ENCODE measurements at places on chromosomes 16 and 17.

DNA sequence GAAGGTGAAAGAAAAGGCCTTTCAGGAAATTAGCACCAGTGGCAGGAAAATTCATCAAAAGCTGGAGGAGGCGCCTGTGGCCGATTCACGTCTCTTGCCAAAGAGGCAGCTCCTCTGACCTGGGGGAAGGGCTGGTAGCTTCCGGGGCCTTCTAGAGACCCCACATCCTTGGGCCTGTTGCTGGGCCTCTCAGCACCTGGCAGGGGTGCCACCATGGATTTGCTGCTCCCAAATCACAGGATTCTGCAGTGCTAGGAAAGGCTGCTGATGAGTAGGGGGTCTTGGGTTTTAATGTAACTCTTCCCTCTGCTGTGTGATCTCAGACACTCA, 11.6 kb upstream of the CBFB start:
- H3K4me1 ChIP-seq: peaks cover 18% of the 10 kb centered on the region
- DNase-seq: no peak
- no peaks in the 10 kb centered on the region for H3K27me3 ChIP-seq
- no peaks in the 10 kb centered on the region for H3K36me3 ChIP-seq
- H3K27ac ChIP-seq: no peak overlapping the region
- H3K4me3 ChIP-seq: no peak overlapping the region

- H3K27me3 ChIP-seq: peaks cover 4% of the 10 kb centered on the region
- peak overlapping the region; percentile 36 for H3K27ac ChIP-seq
- H3K4me3 ChIP-seq: peak overlapping the region; percentile 48
- H3K36me3 ChIP-seq: no peaks in the 10 kb centered on the region
Measured at GRCh38 chr16:73233329-73233765, 185.4 kb upstream of the ZFHX3 start.

GRCh38 chr16:6068063-6068462, 970.5 kb upstream of the EEF2KMT start:
- H3K36me3 ChIP-seq: no peaks in the 10 kb centered on the region
- H3K27me3 ChIP-seq: no peaks in the 10 kb centered on the region
- H3K27ac ChIP-seq: no peak overlapping the region
- H3K4me1 ChIP-seq: no peaks in the 10 kb centered on the region
- DNase-seq: no peak

DNA sequence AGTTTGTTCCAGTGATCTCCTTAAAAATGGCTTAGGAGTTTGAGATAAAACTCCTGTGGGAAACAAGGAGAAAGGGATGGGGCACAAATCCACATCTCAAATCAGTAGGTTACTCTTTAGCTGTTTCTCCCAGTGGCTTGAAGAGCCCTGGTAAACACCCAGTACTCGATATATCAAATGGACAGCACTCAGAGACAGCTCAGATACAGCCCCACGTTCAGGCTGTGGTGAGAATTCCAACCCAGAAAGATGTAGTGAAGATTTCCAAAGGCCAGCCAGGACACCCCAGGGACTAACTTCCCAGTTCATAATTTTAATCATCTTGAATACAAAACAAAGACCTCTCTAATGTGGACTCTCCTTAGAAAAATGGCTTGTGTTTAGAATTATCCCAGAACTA, 6.4 kb upstream of the VEZF1 start:
- DNase-seq: no peak
- no peaks in the 10 kb centered on the region for H3K27me3 ChIP-seq
- H3K36me3 ChIP-seq: peaks cover 5% of the 10 kb centered on the region
- H3K27ac ChIP-seq: peak overlapping the region; percentile 8

DNA sequence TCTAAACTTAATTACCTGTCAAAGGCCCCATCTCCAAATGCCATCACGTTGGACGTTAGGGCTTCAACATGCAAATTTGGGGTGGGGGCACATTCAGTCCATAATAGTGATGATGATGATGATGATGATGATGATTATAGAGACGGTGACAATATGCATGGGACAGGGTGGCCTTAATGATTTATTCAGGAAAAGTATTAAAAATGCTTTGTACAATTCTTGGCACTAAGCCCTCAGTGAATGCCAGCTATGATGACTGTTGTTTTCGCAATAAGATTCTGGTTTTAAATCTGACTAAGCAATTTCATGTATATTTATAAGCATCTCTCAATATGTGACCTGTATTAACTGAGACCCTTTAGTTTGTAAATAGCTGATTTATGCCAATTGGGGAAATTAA, 106.3 kb downstream of the C16orf95 start:
- H3K4me3 ChIP-seq: no peak overlapping the region
- no peaks in the 10 kb centered on the region for H3K36me3 ChIP-seq
- no peak overlapping the region for H3K27ac ChIP-seq

DNA sequence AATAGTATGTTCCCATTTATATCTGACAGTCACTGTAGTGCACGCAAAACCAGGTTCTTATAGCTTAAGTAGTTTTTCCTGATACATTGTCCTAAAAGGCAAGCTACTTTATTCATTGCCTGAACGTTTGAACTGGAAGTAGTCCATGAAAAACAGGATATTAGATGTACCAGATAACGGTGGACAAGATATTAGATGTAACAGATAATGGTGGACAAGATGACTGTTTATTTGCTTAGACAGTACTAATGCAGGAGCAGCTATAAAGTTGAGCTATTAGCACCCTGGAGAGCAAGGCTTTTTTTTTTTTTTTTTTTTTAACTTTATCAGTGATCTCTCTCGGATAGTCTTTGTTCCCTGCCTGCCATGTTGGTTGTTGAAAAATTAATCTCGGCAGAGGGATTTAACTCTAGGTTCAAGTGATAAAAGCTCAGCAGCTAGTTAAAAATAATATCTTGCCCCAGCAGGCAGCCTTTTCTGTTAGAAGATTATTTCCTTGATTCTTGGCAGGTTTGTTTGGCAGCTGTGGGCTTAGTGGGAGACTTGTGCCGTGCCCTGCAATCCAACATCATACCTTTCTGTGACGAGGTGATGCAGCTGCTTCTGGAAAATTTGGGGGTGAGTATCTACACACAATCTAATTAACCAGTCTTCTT, 17.3 kb upstream of the TBKBP1 start:
- H3K4me1 ChIP-seq: no peaks in the 10 kb centered on the region
- H3K4me3 ChIP-seq: no peak overlapping the region
- H3K27me3 ChIP-seq: no peaks in the 10 kb centered on the region
- no peak overlapping the region for H3K27ac ChIP-seq
- H3K36me3 ChIP-seq: peaks cover 84% of the 10 kb centered on the region
- DNase-seq: no peak

DNA sequence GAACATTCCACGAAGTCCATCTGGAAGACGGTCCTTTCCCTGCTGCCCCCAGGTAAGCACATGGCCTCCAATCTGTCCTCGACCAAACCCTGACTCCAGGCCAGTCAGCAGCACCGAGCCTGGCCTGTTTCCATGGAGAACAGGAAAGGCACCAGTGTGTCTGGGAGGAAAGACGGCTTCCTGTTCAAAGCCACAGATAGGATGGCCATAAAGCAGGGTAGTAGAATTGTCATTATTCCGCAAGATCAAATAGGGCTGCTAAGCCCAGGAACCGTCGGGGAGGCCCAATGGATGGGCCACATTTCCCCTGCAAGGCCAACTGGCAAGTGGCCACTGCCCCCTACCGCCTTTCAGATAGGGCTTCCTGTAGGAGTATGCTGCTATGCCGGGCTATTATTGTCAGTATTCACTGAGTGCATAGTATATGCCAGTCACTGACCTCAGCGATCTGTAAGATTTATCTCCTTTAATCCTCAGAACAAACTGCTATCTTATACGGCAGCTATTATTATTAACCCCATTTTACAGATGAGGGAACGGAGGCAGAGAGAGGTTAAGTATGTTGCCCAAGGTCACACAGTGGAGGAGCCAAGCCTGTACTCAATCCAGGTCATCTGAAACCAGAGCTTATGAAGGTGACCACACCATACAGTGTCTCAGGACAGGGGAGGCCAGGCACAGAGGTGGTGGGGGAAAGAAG, 23.0 kb upstream of the PLCG2 start:
- no peaks in the 10 kb centered on the region for H3K27me3 ChIP-seq
- no peak for DNase-seq
- peaks cover 6% of the 10 kb centered on the region for H3K4me1 ChIP-seq
- H3K27ac ChIP-seq: no peak overlapping the region
- no peak overlapping the region for H3K4me3 ChIP-seq
- H3K36me3 ChIP-seq: no peaks in the 10 kb centered on the region

DNA sequence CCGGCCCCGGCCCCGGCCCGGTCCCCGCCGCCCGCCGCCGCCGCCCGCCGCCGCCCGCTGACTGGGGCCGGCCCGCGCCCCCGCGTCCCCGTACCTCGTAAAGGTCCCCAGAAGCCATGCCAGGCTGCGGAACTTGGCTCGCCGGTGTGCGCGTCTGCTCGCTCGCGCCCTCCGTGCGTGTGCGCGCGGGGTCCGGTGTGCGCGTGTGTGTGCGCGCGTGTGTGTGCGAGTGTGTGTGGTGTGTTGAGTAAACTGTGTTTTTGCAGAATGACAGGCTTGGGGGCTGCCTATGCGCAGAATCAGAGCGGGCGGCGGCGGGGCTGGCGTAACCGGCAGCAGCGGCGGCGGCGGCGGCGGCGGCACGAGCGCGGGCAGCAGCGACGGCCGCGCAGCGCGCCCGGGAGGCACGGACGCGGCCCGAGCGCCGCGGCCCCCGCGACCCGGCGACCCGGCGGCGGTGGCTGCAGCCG, 307 bp downstream of the CDYL2 start:
- H3K36me3 ChIP-seq: no peaks in the 10 kb centered on the region
- H3K4me1 ChIP-seq: peaks cover 5% of the 10 kb centered on the region

GRCh38 chr17:79114458-79115301, 40.1 kb downstream of the ENGASE start:
- H3K27ac ChIP-seq: no peak overlapping the region
- H3K36me3 ChIP-seq: peaks cover 51% of the 10 kb centered on the region
- DNase-seq: peak; percentile 80
- H3K4me3 ChIP-seq: no peak overlapping the region

DNA sequence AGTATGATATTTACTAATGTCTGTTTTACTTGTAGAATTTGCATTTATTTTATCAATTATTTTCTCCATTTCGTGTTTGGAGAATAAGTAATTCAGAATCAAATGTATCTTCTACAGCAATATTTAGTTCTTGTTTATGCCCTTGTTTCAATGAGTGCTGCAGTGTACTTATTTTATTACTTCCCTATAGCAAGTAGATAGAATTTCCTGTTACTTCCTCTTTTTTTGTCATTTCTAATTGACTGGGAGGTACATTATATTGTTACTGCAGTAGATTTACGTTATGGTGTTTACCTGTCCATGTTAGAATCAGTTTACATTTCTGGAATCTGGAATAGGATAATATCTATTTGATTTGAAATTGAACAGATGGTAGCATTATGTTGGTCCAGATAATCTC, 71.2 kb downstream of the OMG start:
- H3K27me3 ChIP-seq: no peaks in the 10 kb centered on the region
- H3K4me3 ChIP-seq: no peak overlapping the region
- no peaks in the 10 kb centered on the region for H3K4me1 ChIP-seq
- no peak overlapping the region for H3K27ac ChIP-seq
- peaks cover 2% of the 10 kb centered on the region for H3K36me3 ChIP-seq
- DNase-seq: no peak

DNA sequence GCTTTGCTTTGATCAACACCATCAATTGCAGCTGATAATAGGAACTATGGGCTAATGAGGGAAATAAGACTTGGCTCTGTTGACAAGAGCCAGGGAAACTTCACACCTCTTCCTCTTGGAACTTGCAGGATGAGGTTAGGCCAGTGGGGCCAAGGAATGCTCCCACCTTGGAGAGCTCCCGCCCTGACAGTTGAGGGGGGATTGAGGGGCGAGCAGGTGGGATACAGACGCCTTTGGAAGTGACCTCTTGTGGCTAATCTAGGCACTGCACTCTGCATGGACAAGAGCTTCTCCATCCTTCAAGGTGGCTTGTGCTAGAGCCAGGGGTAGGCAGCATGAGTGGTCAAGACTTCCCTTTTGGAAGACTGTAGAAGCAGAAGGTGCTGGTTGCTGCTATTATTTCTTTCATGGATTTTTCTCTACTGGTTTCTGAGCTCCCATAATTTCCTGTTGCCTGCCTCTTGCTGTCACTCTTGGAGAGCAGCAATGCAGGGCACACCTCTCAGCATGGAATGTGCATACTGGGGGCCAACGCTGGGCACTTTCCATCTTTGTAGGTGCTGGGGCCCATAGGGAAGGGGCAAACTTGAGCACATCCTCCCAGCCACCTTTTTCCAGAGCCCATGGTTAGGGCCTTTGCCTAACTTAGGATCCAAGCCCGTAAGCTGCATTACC, 2.3 kb upstream of the PHF12 start:
- H3K27ac ChIP-seq: peak overlapping the region; percentile 100
- peaks cover 33% of the 10 kb centered on the region for H3K4me1 ChIP-seq
- no peaks in the 10 kb centered on the region for H3K27me3 ChIP-seq
- H3K4me3 ChIP-seq: no peak overlapping the region
- peaks cover 43% of the 10 kb centered on the region for H3K36me3 ChIP-seq

DNA sequence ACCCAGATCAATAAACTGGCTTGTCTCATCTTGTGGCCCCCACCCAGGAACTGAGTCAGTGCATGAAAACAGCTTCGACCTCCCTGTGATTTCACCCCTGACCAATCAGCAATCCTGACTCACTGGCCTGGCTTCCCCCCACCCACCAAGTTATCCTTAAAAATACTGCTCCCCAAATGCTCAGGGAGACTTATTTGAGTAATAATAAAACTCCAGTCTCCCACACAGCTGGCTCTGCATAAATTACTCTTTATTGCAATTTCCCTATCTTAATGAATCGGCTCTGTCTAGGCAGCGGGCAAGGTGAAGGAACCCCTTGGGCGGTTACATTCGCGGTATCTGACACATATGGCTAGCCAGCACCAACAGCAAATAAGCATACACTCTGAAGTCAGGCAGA, 9.8 kb upstream of the RABEP1 start:
- no peak overlapping the region for H3K4me3 ChIP-seq
- H3K27ac ChIP-seq: no peak overlapping the region
- no peaks in the 10 kb centered on the region for H3K4me1 ChIP-seq
- H3K36me3 ChIP-seq: no peaks in the 10 kb centered on the region
- DNase-seq: no peak

DNA sequence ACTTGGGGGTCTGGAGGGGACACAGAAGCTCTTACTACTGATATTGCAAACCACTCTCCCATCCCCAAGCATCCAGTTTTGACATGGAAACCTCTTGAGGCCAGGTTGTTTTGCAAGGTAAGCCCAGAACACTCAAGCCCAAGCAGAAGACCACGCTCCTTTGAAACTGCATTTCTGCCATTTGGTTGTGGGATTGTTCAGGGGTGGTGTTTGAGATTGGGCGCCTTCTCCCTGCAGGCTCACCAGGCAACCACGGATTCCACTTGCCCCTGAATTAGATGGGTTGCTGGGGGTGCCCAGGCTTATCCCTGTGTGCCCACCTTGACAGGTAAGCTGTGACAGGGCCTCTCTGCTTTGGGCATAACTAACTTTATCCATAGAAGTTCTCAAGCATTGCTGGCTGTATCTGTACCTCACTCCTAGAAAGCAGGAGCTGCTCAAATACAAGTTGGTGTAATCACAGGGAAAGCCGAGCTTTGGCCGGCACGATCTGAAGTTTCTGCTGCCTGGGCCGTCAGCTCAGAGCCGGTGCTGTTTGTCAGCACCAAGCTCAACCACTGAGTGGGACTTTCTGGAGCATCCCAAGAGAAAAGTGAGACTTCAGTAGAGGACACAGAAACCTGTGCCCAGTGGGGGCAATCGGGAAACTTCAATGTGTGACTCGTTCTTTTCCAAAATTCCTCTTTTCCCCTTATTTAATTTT, 93.6 kb downstream of the CYLD start:
- no peak for DNase-seq
- no peaks in the 10 kb centered on the region for H3K36me3 ChIP-seq
- no peak overlapping the region for H3K4me3 ChIP-seq
- H3K27ac ChIP-seq: no peak overlapping the region
